ENCODE measurements at places on chromosomes 6 and 20.

GRCh38 chr6:165676435-165677068, 13.5 kb upstream of the PDE10A start:
- DNase-seq: no peak

- DNase-seq: no peak
Observed at GRCh38 chr20:45059022-45059728, 41.8 kb downstream of the KCNS1 start.

- no peak for DNase-seq
Observed at GRCh38 chr20:49656304-49656703, 57.4 kb downstream of the B4GALT5 start.

DNA sequence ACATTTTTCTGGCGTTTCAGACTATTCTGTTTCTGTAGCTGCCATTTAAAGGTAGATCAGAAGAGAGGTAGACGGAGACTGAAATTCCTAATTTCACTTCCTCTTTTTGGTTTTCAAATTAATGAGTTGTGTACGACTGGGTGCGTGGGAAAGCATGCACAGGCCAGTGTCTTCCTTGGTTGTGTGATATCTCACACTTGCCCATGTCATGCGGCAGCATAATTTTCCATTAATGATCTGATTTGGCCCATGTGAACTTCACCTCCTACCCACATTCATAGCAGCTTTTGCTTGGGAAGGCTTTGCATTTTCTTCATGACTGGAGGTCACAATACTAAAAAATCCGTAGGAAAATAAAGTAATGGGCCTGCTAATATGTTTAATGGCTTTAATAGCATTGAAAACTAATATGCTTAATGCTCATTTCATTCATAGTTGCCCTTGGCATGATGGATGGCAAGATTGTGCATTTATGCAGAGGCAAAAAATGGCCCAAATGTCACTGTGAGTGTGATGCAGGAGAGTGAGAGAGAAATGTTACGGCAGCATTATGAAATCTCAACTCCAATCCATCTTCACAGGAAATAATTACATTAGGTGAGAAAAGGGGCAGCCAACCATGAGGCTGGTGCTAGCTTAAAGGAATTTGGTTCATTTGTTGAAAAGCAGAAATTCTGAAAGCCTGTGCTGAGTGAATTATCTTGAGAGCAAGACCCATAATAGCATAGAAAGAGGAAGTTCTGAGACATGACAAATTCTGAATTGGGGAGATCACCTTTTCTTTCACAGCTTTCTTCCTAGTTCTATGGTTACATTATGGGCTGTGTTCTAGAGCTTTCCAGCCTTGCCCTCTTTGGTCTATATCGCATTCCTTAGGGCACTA, 69.0 kb upstream of the UST start:
- no peak for DNase-seq

- DNase-seq: no peak
Observed at GRCh38 chr20:51450221-51450712, 92.3 kb downstream of the NFATC2 start.

DNA sequence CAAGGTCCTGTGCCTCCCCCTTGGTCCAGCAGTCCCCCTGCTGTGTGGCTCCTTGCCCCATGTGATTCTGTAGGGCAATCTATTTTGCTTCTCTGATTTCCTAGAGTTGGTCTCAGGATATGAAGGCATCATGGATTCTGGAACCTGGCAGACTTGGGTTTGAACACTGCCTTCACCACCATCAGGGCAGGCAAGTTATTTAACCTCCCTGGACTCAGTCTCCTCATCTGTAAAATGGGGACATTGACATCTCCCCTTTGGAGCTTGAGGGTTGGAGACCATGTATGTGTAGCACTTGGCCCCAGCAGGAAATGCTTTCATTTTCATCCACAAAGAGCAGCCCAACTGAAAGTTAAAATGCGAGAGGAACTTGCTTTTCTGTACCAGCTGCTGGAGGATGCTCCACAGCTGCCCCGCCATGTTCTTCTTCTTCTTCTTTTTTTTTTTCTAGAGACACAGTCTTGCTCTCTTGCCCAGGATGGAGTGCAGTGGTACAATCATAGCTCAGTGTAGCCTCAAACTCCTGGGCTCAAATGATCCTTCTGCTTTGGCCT, 6.7 kb downstream of the TOX2 start:
- DNase-seq: no peak

DNA sequence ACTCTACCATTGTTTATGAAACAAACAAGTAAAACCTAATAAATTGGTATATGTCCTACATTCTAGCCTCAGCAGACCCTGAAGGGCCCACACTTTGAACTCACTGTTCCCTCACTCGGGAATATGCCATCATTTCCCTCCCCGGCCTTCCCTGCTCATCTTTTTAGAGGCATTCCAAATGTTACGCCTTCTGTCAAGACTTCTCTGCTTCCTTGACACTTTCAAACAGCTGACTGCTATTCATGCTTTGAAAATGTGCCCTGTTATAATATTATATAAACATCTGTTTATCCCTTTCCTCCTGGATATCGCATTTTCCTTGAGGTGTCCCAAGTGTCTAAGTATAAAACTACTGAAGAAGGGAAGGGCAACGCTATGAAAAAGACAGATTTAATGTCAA, 249.5 kb upstream of the THEMIS start:
- DNase-seq: no peak

- no peak for DNase-seq
Observed at GRCh38 chr6:109164331-109164730, 69.0 kb downstream of the CEP57L1 start.

GRCh38 chr6:77292564-77293546, 170.4 kb downstream of the HTR1B start:
- no peak for DNase-seq

- no peak for DNase-seq
Observed at GRCh38 chr6:53441761-53442160, 93.0 kb upstream of the ELOVL5 start.

- DNase-seq: no peak
Observed at GRCh38 chr6:23137611-23138010, 568.2 kb downstream of the HDGFL1 start.

GRCh38 chr20:63686492-63687321, 9.7 kb upstream of the TNFRSF6B start:
- DNase-seq: no peak

DNA sequence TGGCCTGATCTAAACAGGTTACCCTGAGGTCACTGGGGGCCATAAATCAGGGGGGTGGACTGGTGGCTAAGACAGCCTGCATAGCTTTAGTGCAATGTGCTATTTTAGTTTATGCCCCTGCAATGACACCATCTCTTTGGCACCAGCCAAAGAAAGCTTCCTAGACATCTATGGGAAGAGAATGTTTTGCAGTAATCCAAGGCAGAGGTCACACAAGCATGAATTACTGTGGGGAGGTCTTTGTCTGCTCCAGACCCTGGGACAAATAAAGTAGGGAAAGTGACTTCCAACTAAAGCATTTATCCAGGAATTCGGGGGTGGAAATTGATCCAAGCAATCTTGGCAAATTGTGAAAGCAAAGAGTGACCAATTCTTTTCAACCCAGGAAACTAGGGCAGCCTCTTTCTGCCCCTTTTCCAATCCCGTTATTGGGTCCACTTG, 5.3 kb downstream of the RIPOR2 start:
- no peak for DNase-seq

GRCh38 chr6:144729502-144729901, 444.4 kb downstream of the UTRN start:
- no peak for DNase-seq

DNA sequence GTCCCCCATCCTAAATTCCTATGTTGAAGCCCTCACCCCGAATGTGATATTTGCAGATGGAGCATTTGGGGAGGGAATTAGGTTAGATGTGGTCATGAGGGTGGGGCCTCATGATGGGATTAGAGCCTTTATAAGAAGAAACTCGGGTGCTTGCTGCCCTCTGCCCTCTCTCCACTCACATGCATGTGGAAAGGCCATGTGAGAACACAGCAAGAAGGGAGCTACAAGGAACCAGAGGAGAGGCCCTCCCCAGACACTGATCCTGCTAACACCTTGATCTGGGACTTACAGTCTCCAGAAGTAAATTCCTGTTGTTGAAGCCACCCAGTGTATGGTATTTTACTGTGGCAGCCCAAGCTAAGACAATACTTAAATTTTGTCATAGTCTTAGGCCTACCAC, 69.6 kb upstream of the TULP1 start:
- DNase-seq: no peak

DNA sequence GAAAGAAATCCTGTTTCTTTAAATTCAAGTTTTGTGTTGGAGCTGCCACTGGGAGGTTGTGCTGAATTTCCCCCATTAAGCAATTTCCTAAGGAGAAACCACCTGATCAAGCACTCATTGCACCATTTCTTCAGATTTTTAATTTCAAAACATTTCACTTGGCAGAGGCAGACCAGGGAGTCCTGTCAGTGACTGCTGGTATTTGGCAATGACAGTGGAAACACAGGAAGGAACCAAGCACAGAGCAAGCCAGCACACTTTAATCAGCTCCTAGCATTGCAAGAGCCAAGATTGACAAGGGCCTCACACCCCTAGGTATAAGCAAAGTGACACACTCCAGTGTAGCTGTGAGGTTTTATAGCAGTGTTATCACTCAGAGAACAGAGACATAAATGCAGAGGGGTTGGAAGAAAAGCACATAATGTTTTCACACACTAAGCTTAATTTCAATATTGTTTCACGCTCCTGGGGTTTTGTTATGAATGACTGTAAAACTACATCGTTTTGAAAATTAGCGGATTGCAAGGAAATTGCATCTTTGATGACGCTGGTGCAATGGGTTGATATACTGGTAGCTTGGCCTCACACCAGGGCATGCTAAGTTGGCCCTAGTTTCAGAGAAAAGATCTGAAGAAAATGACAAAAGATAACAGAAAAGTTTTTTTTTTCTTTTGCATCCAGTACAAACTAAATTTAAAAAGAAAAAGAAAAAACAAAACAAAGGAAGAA, 768.4 kb downstream of the TFAP2A start:
- DNase-seq: no peak

DNA sequence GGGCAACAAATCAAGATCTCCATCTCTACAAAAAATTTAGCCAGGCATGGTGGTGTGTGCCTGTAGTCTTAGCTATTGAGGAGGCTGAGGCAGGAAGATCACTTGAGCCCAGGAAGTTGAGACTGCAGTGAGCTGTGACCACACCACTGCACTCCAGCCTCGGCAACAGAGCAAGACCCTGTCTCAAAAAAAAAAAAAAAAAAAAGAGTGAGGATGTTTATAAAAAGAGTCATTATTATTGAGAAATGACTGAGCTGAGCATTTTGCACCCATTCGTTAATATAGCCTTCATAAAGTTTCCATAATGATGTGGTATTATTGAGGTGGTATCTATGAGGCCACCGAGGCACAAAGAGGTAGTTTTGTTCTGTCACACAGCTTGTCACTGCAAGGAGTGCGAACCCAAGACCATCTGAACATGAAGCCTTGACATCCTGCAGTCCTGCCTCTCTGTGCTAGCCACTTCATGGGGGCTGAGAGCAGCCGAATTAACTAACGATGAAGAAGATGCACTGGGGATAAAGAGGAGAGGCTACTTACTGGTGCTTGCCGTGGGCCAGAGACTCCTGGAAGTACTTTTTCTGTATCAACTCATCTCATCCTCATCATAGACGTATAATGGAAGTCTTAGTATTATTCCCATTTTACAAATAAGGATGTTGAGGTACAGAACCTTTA, 175.5 kb downstream of the BCAS1 start:
- DNase-seq: no peak

DNA sequence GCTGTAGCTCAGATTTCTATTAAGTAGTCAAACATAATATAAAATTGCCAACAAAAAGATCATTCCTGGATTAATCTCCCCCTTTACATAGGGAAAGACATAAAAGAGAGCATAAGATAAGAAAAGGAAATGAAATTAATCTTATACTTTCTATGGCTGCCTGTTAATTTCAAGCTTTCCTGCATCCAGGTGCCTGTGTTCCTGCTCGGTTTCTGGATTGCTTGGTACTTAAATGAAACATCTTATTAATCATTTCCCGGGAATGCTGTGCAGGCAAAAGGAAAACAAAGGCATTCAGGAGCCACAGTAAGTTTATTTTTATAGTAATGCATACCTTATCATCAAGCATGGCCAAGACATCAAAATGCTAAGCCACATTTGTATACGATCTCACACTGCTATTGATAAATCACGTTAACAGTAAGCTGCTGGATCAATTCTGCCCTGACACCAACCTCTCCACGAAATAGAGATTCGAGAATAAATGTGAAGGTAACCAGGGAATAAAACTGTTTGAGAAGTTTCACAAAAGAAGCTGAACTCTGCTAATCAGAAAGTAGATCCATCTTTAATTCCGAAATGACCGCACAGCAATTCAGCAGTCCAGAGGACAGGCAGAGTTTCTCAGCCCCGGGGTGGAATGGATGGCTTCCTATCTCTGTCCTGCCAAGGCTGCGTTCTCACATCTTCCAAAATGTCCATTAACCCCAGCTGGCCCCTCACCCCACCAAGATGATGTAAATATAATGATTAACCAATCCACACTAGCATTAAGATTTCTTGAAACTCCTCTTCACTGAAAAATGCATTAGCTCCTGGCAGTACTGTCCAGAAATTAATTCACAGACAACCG, 32.6 kb upstream of the APCDD1L start:
- no peak for DNase-seq

DNA sequence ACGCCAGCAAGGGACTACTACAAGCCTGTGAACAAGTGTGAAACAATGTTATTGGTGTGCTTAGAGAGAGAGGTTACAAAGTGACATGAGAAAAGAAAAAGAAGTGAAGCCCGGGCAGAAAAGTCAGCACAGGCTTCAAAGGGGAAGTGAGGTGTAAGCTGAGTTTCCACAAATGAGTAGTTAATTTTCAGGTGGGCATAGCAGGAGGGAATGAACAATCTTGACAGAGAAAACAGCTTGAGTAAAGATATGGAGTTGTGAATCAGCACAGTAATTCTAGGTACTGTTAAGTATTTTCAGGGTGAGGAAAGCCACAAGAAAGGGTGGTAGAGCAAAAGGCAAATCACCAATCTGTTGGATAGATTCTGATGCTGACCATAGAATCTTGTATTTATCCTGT, 4.3 kb downstream of the KCNQ5 start:
- DNase-seq: no peak

DNA sequence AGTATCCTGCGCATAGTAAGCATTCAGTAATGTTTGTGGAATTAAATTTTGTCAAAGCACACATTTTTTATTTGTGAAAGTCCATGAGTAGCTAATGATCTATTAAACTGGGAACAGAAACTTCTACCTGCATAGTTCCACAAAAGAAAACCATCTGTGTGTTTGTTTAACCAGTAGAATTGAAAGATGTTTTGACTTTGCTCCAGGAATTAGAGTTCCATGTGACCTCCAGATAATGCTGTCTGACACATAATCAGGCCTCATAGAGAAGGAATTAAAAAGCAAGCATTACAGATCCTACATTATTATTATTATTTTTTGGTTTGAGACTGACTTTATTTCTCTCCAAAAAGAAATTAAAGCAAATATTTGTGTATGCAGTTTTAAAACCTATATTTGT, 126.5 kb downstream of the PACRG start:
- DNase-seq: no peak

GRCh38 chr6:142356201-142356883, 54.5 kb downstream of the ADGRG6 start:
- no peak for DNase-seq

GRCh38 chr6:17714879-17715851, 8.4 kb upstream of the NUP153 start:
- DNase-seq: no peak

GRCh38 chr20:23094927-23095326, 8.8 kb upstream of the CD93 start:
- no peak for DNase-seq

Measured in activated naive CD4-positive, alpha-beta T cell (primary cell).